T-helper 22 cell (primary cell): ENCODE measurements at places on chromosomes 4 and X.

GRCh38 chr4:143207555-143207954 lies 22.8 kb downstream of the USP38 start:
- no peak for DNase-seq

DNA sequence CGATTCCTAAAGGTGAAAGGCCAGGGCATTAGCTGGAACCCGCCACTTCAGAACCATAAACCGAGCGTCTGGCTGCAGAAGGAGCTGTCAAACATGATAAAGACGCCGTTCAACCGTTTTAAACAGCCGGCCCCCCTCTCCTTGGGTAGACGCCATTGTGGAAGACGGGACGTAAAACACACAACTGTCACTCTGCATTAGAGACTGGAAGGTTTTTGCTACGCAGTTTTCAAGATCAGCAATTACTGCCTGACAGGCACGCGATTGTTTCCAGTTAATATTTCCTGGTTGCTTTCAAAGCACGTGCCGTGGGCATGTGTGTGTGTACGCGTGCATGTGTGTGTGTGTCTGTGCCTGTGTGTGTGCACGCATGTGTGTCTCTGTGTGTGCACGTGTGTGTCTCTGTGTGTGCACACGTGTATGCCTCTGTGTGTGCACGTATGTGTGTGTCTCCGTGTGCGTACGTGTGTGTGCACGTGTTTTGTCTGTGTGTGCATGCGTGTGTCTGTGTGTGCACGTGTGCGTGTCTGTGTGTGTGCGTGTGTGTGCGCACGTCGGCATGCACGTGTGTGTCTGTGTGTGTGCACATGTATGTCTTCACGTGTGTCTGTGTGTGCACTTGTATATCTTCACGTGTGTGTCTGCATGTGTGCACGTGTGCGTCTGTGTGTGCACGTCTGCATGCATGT lies 48.8 kb downstream of the SHOX start:
- no peak for DNase-seq

GRCh38 chr4:153151535-153152455 lies 52.4 kb upstream of the TRIM2 start:
- peak; percentile 53 for DNase-seq

- no peak for DNase-seq
These were observed 209.5 kb downstream of the PARM1 start for GRCh38 chr4:75142382-75142781.

GRCh38 chrX:51975811-51976210 lies 82.4 kb downstream of the MAGED1 start:
- DNase-seq, result no peak

DNA sequence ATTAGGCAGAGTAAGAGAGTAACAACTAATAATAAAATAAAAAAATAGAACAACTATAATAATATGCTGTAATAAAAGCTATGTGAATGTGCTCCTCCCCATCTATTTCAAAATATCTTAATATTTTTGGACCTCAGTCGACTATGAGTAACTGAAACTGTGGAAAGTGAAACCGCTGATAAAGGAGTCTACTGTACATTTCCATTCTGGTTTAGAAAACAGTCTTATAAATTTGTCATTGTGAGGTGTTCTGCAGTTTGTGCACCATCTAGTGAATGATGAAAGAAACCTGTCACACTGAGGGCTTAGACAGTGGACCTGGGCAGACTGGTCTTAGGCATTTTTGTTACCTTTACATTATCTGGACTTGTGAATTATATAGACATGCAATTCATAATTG lies 42.0 kb downstream of the TMEM150C start:
- DNase-seq, result no peak
